ENCODE measurements at places on chromosomes 1 and 21.

GRCh38 chr1:153261281-153262069, 2.0 kb downstream of the LORICRIN start:
- no peak for DNase-seq

GRCh38 chr1:100391675-100392074, 39.4 kb downstream of the CDC14A start:
- no peak for DNase-seq

- DNase-seq: no peak
These were observed 2.4 kb downstream of the HMGB4 start for GRCh38 chr1:33866281-33866680.

GRCh38 chr1:103107741-103108375, 464 bp downstream of the COL11A1 start:
- no peak for DNase-seq

- no peak for DNase-seq
These were observed 152.8 kb downstream of the TTLL7 start for GRCh38 chr1:83846138-83846537.

All from stimulated activated CD8-positive, alpha-beta memory T cell treated with anti-CD3 and anti-CD28 coated beads, Interleukin-7, amount 100 ng/mL, for 4 hours (primary cell).